AG04450 (cell line): ENCODE measurements at places on chromosomes 6 and 20.

- no peak for DNase-seq
Observed at GRCh38 chr20:13101706-13102105, 92.9 kb downstream of the SPTLC3 start.

GRCh38 chr20:62665826-62666735 is 23.8 kb downstream of the SLCO4A1 start:
- DNase-seq = no peak

GRCh38 chr20:8413691-8414090 is 281.6 kb downstream of the PLCB1 start:
- no peak for DNase-seq

DNA sequence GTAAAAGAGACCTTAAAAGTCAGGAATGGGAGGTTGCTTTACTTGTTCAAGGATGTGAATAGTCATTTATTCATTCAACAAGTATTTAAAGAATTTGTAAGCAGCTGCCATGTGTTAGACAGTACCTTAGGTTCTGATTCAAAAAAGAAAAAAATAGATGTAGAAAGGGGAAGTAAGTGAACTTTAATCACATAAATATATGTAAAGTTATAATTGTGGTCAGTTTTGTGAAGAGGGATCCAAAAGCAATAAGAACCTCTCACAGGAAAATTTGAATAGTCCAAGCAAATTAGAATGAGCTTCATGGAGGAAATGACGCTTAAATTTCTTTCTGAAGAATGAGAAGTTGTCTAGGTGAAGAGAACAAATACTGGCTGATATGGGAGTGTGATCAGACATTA is 596.1 kb upstream of the CITED2 start:
- no peak for DNase-seq

DNA sequence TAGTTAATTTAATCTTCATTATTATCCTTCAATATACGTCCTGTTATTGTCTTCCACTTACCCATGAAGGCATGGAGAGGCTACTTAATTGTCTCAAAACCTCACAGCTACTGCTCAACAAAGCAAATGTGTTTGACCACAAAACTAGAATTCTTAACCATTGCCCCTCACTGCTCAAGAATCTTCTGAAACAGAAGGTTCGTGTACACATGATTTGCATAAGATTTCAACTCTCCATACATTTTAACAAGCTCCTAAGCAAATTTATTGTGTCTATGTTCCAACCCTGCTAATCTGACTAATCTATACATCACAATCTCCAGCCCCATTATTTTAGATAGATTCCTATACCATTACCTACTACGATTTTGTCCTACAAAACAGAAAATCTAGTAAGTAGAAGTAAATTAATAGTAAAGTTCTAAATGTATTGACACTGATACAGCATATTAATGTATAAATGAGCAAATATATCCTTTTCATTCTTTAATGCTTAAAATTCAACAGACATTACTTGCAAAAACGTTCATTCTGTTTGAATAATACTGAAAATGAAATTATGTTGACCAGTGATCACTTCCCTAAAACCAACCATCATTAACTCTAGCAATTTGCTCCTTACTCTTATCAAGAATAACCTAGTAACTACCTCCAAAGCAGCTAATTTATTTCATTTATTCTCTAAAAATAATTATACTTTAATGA is 89.7 kb upstream of the RNF217 start:
- DNase-seq = no peak

DNA sequence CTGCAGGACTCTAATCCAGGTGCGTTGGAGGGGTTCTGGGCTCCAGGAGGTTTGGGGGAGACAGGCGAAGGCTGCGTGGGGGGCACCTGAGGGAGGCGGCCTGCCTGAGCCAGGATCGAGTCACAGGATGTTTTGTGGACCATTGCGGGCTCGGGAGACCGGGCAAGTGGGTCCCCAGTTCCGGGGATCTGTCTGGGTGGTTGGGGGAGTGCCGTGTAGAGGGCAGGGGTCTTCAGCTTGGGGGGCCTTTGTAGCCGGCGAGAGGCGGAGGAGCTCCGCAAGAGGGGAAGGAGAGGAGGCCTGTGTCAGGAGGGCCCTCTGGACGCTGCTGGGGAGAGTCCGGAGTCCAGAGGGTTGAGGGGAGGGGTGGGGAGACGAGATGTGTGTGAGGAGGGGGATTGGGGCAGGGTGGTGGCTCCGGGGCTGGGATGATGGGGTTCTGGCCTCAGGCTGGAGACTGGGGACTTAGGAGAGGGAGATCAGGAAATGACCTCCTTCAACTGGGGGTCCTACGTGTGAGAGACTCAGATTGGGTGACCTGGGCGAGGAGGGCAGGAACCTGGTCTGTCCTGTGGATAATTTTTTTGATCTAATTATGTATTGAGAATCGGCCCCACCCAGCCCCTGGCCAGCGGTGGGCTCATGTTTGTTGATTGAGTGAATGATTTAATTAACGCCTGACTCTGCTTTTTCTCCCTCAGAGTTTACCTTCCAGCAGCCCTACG is 505 bp downstream of the SNAI1 start:
- DNase-seq = no peak

- no peak for DNase-seq
Observed at GRCh38 chr6:160238278-160238711, 20.3 kb downstream of the SLC22A2 start.

GRCh38 chr6:21831521-21832291 is 238.2 kb downstream of the SOX4 start:
- no peak for DNase-seq

GRCh38 chr20:45096781-45097180 is 4.1 kb downstream of the KCNS1 start:
- no peak for DNase-seq

GRCh38 chr20:43155366-43156100 is 34.2 kb downstream of the PTPRT start:
- DNase-seq = no peak

DNA sequence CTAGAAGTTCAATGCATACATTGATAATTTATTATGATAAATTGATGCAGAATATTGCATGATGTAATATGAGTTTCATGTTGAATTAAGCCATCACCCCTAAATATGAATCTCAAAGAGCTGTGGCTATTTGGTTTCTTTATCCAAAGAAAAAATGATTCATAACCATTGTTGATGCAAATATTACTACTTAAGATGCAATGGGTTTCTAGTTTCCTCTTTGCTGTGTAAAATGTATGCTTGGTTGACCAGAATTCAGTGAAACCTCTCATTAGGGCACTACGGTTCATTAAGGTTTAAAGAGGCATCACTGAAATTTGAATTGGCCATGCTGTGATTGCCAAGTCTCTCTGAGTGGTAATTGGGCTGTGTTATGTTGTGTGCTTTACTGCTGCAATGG is 492.5 kb upstream of the FLRT3 start:
- no peak for DNase-seq

DNA sequence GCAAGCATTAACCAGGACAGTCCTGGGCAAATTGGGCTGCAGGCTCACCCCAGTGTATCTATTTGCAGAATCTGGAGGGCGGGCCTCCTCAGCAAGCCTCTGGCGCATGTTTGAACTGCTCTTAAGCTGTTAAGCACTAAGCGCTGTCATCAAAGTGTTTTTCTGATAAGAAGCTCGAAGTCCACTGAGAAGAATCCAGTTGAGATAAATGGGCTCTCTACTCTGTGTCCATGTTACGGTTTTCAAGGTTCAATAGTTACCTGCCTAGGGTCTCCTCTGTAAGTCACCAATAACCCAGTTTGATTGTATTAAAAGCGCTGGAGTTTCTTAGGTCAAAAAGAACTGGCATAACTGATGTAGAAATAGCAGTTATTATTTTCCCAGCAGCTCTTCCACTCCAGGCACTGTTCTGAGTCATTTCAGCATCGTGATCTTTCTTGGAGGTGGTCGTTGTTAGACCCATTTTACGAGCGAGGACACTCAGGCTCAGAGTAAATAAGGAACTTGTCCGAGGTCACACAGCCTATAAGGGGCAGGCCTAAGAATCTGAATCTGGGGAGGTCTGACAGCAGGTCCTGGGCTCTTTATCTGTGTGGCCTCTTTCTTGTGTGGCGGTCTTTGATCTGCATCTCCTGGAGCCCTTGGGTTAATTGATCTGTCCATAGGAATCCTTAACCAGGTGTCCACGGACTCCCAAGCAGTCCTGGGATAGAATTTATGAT is 207.4 kb upstream of the ZNF217 start:
- no peak for DNase-seq

DNA sequence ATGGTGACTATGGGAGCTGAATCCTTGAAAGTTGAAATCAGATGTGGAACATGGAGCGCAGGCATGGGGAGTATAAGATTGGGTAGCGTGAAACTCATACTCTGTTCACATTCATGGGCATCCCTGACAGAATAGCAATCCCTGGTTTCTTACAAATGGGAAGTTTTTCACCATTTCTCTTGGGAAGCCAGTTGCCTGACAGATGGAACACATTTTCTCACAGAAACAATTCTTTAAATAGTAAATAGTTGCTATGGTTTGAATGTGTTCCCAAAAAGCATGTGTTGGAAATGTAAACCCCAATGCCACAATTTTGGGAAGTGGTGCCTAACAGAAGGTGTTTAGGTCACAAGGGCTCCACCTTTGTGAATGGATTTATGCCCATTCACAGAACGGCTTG is 262.8 kb upstream of the HS3ST5 start:
- no peak for DNase-seq

GRCh38 chr6:3960754-3961361 is 111.7 kb downstream of the FAM50B start:
- DNase-seq = no peak

DNA sequence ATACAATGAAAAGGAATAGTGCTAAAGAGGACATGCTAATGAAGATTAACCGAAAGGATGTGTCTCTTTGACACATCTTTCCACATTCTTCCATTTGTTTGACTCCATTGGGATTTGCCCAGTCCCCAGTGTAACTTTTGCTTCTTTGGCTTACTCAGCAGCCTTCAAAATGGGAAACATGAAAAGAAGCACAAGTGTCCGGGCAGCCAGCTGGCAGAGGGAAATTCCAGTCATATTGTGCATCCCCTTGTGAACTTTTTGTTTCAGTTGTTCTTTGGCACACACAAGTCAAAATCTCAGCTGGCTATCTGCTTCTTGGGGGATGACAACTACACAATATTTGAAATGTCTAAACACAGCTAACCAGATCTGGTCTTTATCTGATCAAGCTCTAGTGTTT is 157.4 kb downstream of the OGFRL1 start:
- no peak for DNase-seq

DNA sequence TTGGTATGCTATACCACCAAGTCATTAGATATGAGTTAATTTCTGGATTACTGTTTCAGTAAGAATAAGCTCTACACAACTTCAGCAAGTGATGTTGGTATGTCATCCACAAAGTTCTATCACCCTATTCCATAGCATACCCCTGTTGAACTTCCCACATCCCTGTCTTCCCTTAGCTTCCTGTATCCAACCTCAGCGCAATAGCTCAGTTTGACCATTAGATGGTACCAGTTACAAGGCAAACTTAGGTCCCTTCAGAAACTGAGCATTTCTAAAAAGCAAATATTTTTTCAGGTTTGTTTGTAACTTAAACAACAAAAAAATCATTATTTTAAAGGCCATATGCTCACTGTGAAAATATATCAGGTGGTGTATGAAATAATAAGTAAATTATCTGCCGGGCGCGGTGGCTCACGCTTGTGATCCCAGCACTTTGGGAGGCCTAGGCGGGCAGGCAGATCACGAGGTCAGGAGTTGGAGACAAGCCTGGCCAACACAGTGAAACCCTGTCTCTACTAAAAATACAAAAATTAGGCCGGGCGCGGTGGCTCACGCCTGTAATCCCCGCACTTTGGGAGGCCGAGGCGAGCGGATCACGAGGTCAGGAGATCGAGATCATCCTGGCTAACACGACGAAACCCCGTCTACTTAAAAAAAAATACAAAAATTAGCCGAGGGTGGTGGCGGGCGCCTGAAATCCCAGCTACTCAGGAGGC is 8.8 kb upstream of the MOG start:
- DNase-seq = no peak

DNA sequence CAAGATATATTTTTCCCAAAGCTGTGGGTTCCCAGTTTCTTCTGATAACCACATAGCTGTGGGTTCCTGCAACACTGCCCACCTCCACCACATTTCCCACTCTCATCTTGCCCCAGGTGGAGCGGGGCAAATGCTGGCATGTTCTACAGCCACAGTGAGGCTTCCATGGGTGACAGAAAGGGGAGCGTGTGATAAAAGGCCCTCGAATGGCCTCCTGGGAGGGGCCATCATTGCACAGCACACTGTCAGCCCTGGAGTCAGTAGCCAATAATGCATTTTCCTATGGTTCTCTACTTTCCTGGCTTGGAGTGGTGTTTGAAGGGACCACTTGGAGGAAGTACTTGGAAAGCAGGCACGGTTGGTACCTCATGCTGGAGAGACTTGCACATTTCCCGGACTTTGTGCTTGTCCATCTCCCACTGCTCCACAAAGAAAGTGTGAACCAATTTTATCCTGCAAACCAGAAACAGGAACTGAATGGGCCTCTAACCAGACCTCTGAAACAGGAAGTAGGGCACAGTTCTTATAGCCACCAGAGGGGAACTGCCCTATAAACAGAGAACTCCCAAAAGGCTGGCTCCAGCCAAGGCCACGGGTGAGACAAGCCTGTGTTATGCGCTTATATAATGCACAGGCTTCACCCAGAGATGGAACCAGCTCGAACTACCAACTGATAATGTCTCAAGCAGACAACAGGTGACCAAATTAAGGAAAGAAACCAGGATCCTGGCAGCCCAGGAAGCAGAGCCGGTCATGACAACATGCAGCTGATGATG is 8.6 kb downstream of the MAP3K5 start:
- DNase-seq = no peak

DNA sequence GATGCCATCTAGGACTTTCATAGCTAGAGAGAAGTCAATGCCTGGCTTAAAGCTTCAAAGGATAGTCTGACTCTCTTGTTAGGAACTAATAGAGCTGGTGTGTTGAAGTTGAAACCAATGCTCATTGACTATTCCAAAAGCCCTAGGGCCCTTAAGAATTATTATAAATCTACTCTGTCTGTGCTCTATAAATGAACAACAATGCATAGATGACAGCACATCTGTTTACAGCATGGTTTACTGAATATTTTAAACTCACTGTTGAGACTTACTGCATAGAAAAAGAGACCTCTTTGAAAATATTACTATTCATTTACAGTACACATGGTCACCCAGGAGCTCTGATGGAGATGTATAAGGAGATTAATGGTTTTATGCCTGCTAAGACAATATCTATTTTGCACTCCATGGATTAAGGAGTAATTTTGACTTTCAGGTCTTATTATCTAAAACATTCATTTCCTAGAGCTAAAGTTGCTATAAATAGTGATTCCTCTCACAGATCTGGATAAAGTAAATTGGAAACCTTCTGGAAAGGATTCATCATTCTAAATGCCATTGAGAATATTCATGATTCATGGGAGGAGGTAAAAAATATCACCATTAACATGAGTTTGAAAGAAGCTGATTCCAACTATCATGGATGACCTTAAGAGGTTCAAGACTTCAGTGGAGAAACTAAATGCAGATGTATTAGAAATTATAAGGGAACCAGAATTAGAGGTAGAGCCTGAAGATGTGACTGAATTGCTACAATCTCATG is 763.5 kb upstream of the MAP3K7 start:
- no peak for DNase-seq

GRCh38 chr6:32623693-32624092 is 13.5 kb upstream of the HLA-DQA1 start:
- no peak for DNase-seq
